ENCODE measurements at places on chromosomes 6 and 20. TPM values are rescaled to one million over a fixed set of nuclear protein-coding genes. Genes with fewer than 3 reads are reported as not detected.

DNA sequence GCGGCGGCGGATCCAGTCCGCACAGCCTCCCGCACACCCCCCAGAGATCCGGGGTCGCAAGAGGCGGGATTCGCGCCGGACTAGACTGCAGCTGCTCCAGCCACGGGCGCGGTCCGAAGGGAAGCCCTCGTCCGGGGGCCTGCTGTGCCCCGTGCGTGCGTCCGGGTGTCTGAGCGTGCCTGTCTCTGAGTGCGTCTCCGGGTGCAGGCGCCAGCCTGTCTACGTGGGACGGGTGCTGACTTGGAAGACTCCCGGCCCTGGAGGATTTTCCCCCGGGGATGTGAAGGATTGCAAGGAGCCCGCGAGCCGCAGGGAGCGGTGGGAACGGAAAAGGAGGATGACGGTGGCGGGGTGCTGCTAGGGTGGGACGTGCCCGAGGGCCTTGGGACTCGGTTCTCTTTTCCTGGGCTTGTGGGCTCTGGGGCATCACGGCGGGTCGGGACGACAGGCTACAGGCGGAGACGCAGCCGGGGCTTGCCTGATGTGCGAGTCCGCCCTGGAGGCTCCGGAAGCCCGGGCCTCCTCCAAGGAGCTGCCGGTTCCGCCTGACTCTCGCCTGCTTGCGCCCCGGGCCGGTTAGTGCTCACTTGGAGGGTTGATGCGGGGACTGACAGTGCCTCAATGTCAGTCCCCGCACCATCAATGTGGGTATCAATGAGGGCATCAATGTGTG, 5.7 kb downstream of the MAFB start:
- no peak for DNase-seq

DNA sequence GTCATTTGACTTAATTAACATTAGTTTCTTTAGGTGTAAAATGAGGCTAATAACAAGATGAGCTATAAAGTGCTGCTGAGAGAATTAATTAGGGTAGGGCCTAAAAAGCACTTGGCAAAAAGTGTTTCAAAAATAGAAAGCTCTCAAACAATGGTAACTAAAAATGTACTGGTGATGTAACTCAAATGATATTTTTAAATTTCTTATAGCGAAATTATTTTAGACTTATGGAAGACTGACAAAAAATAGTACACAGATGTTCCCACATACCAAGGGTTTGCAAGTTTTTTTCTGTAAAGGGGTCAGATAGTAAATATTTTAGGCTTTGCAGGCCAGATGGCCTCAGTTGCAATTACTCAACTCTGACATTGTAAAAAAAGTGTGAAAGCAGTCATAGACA, 190.7 kb upstream of the UFL1 start:
- no peak for DNase-seq

DNA sequence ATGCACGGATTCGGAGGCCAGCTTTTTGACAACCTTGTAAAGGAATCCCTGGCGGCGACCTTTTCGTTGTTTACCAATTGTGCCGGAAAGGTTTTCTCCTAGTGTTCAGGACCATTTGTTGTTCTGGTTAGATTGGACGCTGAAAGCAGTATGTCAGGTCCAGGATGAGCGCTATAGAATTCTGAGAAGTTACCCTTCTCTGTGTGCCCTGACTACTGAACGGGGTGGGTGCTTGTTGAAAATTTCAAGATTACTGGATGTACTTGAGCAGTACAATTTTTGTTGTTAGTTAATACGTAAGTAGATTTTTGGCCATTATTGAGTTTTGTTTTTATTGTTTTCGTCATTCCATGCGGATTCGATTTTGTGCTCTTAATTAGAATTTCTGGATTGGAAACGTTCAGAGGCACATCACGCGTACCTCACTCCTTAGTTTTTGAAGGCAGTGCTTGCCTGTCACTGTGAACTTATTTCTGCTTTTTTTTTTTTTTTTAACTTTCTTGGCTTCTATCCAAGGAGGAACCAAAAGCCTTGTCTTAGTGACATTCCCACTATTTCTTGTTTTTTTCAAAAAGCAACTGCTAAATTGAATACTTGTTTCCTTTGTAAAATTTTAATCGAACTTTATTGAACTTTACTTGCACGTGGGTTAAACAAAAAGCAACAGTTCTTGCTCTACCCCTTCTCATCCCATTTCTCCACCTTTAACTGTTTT, 898 bp downstream of the XRN2 start:
- no peak for DNase-seq

DNA sequence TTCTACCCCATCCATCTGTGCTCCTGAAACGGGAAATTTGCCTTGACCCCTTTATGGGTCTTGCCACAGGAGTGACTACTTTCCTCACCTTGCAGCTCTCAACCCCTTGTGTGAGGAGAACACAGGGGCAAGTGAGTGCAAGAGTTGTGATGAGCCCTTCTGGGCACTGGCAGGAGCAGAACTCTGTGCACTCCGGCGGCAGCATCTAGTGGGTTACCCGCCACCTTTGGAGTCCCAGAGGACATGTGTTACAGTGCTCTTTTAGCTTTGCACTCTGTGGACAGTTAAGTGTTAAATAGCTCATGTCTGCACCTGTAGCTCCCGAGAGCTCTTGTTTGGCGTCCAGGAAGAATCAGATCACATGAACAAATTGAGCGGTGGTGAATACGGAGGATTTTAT, 940.2 kb downstream of the GRIK2 start:
- DNase-seq = no peak

RIOK1 gene
- 71.9 TPM for total RNA-seq

DNA sequence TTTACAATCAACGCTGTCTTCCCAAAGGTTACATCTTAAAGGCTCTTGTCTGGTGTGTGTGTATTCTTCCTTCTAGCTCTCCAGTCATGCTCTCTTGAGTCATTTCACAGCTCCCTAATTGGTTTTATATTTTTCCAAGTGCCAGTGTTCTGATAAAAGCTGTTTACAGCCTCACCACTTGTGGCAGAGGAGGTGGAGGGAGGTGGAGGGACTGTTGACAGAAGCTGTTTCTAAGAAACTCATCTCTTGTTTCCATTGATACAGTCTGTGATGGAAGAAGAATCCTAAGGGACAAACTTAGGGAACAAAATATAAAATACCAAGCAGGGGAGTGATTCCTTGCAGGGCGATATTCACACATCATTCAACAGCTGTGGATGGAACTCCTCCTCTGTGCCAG, 64.0 kb downstream of the QRSL1 start:
- no peak for DNase-seq

WDR27 gene
- total RNA-seq = 18.7 TPM

RSPH9 gene
- total RNA-seq = not detected

HEBP2 gene
- 35.0 TPM for total RNA-seq

TRIM40 gene
- not detected for total RNA-seq

DNA sequence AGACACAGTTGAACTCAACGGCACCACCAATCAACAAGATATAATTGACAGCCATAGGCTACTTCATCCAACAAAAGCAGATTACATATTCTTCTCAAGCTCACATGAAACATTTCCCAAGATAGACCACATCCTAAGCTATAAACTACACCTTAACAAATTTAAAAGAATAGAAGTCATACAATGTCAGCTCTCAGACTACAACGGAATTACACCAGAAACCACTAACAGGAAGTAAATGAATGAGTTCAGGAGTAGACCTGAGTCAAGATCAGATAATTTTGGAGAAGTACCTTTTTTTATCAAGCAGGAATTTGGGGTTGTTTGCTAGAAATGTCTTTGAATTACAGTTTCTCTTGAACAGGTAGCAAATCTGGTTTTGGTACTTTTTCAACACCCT, 237.8 kb downstream of the TBX18 start:
- DNase-seq = peak; percentile 53

BPHL gene
- total RNA-seq = 4.6 TPM

DNA sequence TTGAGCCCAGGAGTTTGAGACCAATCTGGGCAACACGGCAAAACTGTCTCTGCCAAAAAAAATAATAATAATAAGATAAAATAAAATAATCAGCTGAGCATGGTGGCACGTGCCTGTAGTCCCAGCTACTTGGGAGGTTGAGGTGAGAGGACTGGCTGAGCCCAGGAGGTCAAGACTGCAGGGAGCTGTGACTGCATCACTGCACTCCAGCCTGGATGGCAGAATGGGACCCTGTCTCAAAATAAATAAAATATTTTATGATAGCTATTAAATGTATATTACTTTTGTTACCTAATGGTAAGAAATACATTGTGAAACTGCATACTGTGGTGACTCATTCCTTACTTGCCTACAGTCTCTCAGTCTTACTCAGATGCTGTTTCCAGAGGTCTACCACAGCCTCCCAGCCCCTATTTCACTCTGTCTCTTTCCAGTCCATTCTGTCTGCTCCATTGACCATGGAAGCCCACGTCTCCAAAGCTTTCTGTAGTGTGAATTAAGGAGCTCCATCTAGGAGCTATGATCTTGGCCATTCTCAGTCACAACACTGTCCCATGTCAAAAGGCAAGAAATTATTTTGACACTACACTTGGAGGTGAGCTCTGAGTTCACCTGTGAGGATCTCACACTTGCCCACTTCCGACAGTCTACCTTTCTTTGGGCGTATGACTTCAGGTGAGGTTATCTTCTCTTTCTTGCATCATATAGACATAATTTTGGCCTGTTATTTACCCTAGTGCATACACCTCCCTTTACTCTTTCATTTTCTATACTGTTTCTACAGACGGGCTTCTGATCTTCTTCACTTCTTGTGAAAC, 22.4 kb upstream of the SNX9 start:
- DNase-seq = peak; percentile 47

DNA sequence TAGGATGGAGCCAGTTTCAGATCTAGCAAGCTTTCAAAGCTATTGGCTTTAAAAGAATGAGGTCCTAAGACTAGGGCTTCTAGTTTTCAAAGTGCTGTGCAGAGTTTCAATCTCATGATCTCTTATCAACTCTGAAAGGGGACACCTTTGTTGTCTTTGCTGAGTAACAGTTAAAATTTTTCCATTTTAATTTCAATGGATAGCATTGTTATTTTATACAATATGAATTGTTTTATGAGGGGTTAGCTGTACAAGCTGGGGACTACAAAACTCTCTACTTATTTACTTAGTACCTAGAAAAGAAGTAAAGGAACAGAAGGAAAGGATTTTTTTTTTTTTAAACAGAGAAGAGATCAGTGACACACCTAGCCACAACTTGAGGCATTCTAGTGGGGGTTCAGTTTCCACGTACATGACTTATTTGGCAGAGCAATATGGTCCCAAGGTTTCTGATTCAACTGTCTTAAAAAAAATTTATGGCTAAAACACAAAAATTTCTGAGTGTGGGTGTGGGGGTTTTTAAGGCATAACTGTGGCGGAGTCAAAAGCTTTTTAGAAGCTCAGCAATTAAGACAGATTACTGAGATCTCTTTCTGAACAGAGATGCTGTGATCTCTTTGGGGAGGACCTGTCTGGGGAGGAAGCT, 46.1 kb upstream of the JAG1 start:
- no peak for DNase-seq

DNA sequence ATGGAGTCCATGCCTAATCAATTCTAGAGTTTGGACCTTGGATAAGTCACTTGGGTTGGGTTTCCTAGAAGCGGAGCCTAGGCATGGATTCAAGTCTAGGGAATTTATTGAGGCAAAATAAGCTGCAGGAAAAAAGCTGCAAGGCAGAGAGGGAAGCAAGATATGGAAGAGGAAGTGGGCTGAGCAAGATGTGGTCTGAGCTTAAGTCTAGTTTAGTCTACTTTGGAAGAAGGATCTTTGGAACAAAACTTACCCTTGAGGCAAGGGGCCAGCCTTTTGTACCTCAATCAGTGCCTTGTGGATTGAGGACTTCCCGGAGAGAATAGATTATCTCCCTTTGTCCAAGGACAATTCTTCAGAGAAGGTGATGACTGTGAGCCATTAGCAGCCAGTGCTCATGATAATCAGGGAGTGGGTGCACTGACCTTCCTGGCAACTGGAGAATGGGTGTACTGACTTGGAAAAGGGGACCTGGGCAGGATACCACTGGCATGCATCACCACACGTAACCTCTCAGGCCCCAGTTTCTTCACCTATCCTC, 10.9 kb downstream of the ZSCAN9 start:
- DNase-seq = no peak

- peak; percentile 59 for DNase-seq
Measured at GRCh38 chr6:150813319-150813992, 52.0 kb upstream of the MTHFD1L start.

GRCh38 chr6:160428069-160428430, 79.9 kb downstream of the SLC22A3 start:
- no peak for DNase-seq

ZKSCAN4 gene
- total RNA-seq = 4.8 TPM

- no peak for DNase-seq
Measured at GRCh38 chr20:33105316-33105924, 26.0 kb downstream of the BPIFB4 start.

GINS1 gene
- 27.9 TPM for total RNA-seq

DNA sequence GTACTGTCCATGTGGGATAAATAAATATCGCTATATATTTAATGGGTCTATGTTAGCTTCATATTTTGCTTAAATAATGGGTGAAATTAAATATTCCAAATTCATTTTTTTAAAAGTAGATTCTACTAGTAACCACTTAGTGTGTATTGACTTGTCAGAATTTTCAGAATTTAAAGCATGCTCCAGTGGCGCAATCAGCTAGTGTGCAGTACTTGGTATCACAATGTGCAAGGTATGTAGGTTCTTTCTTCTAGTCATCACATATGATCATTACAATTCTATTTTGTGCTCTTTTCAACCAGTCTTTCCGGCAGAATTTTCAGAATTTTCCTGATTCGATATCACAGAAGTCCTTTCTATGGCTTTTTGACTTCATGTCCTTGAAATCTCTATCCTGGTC, 32.6 kb downstream of the PDE7B start:
- no peak for DNase-seq

GMEB2 gene
- 22.0 TPM for total RNA-seq

- no peak for DNase-seq
Measured at GRCh38 chr6:151166180-151166579, 73.6 kb upstream of the AKAP12 start.

- DNase-seq = no peak
Measured at GRCh38 chr6:81475646-81476045, 276.8 kb downstream of the TENT5A start.

DNA sequence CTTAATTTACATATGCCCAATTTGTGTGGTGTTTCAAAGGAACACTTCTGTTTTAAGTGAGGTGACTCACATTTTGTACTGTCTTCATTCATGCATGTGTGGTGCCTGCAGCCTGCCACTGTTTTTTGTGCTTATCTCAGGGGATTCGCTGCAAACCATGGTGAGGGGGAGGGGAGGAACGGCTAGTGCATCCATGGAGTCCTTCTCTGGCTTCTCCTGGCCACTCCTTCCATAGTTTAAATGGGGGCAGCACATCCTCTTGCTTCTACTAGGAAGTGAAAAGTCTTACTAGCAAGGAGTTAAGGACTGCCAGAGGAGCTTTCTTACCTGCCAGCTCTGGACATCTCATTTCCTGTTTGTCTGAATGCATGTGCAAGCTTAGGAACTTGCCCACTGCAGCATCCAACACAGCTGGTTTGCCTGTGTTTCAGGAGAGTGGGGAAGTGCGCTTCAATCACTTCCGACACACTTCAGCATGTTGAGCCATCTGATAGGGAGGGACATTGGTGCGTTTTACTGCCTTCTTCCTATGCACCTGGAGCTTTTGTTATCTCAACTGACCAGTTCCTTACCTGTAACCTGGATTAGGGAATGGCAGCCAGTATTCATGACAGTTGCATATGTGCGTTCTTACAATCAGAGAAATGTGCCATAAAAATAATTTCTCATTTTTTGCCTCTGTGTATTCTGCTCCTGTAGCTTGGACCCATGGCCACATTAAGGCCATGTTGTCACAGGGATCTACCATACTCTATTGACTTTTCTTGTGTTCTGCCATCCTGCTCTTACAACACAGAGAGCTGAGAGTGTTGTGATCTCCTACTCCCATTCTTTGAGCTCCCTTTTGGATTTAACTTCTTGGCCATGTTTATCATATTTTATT, 211.3 kb downstream of the ARID1B start:
- peak; percentile 5 for DNase-seq

NKAIN4 gene
- not detected for total RNA-seq

Measured in HT1080 (cell line).